Cardiac muscle cell (in vitro differentiated cells and primary cell): ENCODE measurements at places on chromosomes 2 and 18. TPM values are rescaled to one million over a fixed set of nuclear protein-coding genes. Genes with fewer than 3 reads are reported as not detected.

GRCh38 chr2:60148716-60149115, 404.7 kb downstream of the BCL11A start:
- H3K4me3 ChIP-seq: no peak overlapping the region
- H3K4me1 ChIP-seq: no peaks in the 10 kb centered on the region
- no peak for DNase-seq
- no peak overlapping the region for H3K27ac ChIP-seq
- H3K36me3 ChIP-seq: no peaks in the 10 kb centered on the region
- no peaks in the 10 kb centered on the region for H3K27me3 ChIP-seq

DNA sequence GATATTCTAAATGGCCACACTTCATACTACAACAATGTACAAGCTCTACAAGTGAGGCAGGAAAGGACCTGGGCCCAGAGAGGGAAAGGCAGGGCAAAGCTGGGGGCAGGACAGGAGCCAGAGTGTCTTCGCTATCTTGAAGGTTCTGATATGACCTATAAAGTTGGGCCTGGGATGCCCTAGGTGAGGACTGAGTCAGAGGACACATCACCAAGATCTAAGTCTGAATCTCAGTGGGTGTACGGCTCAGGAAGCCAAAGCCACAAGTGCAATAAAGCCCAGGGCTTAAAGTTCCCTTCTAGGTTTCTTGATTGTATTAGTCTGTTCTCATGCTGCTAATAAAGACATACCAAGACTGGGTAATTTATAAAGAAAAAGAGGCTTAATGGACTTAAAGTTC, 219.1 kb downstream of the ALK start:
- H3K27ac ChIP-seq: no peak overlapping the region
- H3K4me1 ChIP-seq: no peaks in the 10 kb centered on the region
- no peaks in the 10 kb centered on the region for H3K27me3 ChIP-seq
- no peak for DNase-seq
- no peaks in the 10 kb centered on the region for H3K36me3 ChIP-seq
- H3K4me3 ChIP-seq: no peak overlapping the region

Gene CD8B2
- not detected in 2 replicates for polyA plus RNA-seq

DNA sequence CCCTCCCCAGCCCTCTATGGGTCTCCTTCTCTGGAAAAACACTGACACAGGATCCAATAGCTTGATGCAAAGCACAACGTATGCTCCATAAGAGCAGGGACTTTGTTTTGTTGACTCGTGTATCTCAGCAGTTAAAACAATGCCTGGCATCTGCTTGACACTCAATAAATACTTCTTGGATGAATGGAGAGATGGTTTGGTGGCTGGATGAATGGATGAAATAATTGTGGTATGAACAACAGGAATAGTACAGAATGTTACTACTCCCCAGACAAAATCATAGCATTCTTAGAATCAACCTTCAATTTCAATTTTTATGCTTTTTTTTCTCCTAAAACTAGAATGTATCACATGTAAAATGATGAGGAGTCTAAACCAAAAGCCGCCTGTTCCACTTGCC, 57.4 kb downstream of the KCNE4 start:
- H3K27me3 ChIP-seq: no peaks in the 10 kb centered on the region
- no peak overlapping the region for H3K27ac ChIP-seq
- H3K4me1 ChIP-seq: no peaks in the 10 kb centered on the region
- no peaks in the 10 kb centered on the region for H3K36me3 ChIP-seq
- DNase-seq: no peak
- no peak overlapping the region for H3K4me3 ChIP-seq
